ENCODE measurements at places on chromosomes 3 and 15.

- H3K4me3 ChIP-seq = no peak overlapping the region
- peaks cover 9% of the 10 kb centered on the region for H3K4me1 ChIP-seq
- H3K36me3 ChIP-seq = peaks cover 20% of the 10 kb centered on the region
- H3K27me3 ChIP-seq = no peaks in the 10 kb centered on the region
- H3K27ac ChIP-seq = peak overlapping the region; percentile 4
- DNase-seq = no peak
Measured at GRCh38 chr15:39589815-39590644, 9.2 kb downstream of the THBS1 start.

- H3K4me1 ChIP-seq = no peaks in the 10 kb centered on the region
- H3K27me3 ChIP-seq = no peaks in the 10 kb centered on the region
- H3K36me3 ChIP-seq = peaks cover 14% of the 10 kb centered on the region
- no peak for DNase-seq
- no peak overlapping the region for H3K4me3 ChIP-seq
Measured at GRCh38 chr3:183958226-183958625, 59.5 kb downstream of the ABCC5 start.

DNA sequence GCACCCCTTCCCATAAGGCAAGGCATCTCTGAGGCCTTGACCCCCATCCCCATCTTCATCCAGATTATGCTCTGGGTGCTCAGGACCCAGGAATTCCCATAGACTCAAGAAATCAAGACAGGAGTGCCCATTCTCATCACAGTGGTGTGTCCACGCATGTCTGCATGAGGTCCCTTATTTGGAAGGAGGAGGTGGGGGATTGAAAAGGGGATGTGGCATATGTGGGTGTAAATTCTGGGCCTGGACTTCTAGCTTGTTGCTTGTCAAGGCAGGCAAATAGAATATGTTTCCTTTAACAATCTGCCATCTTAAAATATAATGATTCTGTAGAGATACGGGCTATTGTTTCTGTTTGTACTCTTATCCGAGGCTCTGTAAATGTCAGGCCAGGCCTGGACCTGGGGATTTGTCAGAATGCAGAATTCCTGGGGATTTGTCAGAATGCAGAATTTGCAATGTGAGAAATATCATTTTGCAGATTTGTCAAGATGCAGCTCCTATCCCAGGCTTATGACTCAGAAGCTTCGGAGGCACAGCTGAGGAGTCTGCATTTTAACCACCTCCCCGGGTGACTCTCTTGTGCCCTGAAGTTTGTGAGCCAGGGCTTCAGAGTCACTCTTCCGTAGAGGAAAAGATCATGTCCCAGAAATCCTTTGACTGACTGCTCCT is 157.8 kb downstream of the SV2B start:
- H3K27ac ChIP-seq = no peak overlapping the region
- DNase-seq = no peak
- H3K36me3 ChIP-seq = no peaks in the 10 kb centered on the region

GRCh38 chr3:169573148-169573547 is 90.4 kb downstream of the MECOM start:
- no peaks in the 10 kb centered on the region for H3K27me3 ChIP-seq
- H3K36me3 ChIP-seq = no peaks in the 10 kb centered on the region
- no peak overlapping the region for H3K4me3 ChIP-seq

GRCh38 chr15:85753261-85753660 is 41.5 kb downstream of the KLHL25 start:
- H3K4me3 ChIP-seq = no peak overlapping the region
- DNase-seq = no peak
- H3K27me3 ChIP-seq = no peaks in the 10 kb centered on the region
- no peaks in the 10 kb centered on the region for H3K36me3 ChIP-seq
- peaks cover 25% of the 10 kb centered on the region for H3K4me1 ChIP-seq

- no peaks in the 10 kb centered on the region for H3K4me1 ChIP-seq
- H3K27me3 ChIP-seq = no peaks in the 10 kb centered on the region
- H3K27ac ChIP-seq = no peak overlapping the region
- H3K4me3 ChIP-seq = no peak overlapping the region
- no peak for DNase-seq
Measured at GRCh38 chr3:149234671-149235245, 13.1 kb upstream of the CP start.

DNA sequence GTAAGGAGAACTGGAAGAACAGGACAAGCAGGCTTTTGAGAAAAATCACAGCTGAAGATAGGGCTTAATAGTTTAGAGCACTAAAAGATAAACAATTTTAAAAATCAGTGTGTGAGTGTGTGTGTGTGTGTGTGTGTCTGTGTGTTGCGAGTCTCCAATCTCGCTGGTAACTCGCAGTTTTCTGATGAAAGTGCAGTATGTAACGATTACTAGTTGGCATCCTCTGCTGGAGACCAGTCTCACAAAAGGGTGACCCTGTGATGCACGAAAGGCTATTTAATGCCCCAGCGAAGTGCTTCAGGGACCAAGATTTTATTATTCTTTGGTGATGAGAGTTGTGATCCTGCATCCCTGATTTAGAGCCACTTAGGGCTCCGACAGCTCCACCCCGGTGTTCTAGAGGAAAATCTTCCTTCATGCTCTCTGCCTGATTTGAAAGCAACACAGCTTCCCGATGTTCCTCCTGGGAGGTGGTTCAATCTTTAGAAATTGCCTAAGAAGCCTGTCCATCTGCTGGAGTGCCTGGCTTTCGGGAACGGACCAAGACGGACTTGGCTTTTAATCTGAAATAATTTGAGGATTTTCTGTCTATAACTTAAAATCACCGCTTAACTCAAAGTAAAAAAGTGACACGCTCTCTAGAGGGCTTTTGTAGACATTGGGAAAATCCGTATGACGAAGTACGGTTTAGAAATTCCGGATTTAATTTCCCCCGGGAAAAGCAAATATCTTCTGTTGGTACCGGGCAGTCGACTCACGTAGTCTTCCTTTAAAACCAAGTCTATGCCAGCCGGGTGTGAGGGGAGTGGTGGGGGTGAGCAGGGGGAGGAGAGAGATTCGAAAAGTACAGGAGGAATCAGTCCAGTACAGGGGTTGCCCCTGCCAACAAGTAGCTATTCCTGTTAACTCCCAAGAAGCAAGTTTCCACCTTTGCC is 1.1 kb upstream of the ALCAM start:
- no peaks in the 10 kb centered on the region for H3K36me3 ChIP-seq
- no peaks in the 10 kb centered on the region for H3K4me1 ChIP-seq
- no peaks in the 10 kb centered on the region for H3K27me3 ChIP-seq
- H3K27ac ChIP-seq = peak overlapping the region; percentile 92
- H3K4me3 ChIP-seq = peak overlapping the region; percentile 71

- no peak overlapping the region for H3K27ac ChIP-seq
- H3K4me3 ChIP-seq = no peak overlapping the region
- no peaks in the 10 kb centered on the region for H3K4me1 ChIP-seq
- no peak for DNase-seq
Measured at GRCh38 chr3:24604215-24604614, 109.6 kb upstream of the THRB start.

DNA sequence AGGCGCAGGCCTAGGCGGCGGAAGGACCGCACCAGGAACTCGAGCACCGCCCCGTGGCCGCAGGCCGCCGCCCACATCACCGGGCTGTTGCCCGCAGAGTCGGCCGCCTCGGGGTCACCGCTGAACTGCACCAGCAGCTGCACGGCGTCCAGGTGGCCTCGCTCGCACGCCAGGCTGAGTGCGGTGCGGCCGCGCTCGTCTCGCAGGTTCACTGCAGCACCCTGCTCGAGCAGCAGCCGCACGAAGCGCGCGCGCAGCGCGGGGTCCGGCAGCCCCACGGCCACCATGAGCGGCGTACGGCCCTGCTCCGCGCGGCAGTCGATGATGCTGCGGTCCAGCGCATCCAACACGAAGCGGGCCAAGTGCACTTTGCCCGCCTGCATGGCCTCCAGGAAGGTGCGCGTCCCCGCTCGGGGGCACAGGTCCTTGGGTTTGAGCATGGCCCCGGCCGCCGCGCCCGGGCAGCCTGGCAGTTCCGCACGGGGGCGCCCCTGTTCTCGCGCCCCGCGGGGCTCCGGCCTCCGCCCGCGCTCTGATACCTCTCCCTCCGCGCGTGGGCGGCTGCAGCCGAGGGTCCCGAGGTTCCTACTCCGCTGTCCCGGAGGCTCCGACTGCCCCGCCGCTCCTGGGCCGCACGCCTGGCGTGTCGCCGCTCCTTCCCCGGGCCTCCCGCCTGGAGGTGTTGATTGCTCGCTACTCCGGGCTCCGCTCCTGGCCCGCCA is 556 bp downstream of the ANKRD63 start:
- no peak for DNase-seq
- no peaks in the 10 kb centered on the region for H3K36me3 ChIP-seq
- H3K4me1 ChIP-seq = peaks cover 25% of the 10 kb centered on the region
- no peak overlapping the region for H3K27ac ChIP-seq

- no peak for DNase-seq
- H3K4me1 ChIP-seq = no peaks in the 10 kb centered on the region
- H3K36me3 ChIP-seq = no peaks in the 10 kb centered on the region
- H3K27ac ChIP-seq = no peak overlapping the region
- H3K27me3 ChIP-seq = no peaks in the 10 kb centered on the region
- H3K4me3 ChIP-seq = no peak overlapping the region
Measured at GRCh38 chr15:27585041-27585640, 514.0 kb downstream of the OCA2 start.

DNA sequence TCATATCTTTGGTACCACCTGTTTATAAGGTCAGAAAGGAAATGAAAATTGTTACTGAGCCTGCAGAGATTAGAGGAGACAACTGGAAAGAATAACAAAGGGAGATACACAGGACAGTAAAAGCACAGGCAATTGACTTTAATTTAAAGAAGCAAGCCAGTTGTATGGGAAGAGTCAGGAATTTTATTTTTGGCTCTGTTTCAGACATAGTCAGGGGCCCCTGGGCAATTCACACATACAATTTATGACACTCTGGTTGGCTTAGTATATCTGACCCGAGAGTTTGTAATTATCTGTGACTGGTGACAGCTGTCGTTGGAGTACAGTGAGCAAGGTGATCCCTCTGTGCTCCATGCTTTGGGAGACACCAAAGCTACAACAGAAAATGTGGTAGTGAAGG is 591.9 kb upstream of the NECTIN3 start:
- H3K36me3 ChIP-seq = no peaks in the 10 kb centered on the region
- no peak for DNase-seq
- H3K4me1 ChIP-seq = no peaks in the 10 kb centered on the region
- no peaks in the 10 kb centered on the region for H3K27me3 ChIP-seq
- H3K4me3 ChIP-seq = no peak overlapping the region

- H3K27me3 ChIP-seq = no peaks in the 10 kb centered on the region
- no peaks in the 10 kb centered on the region for H3K4me1 ChIP-seq
- H3K36me3 ChIP-seq = no peaks in the 10 kb centered on the region
- peak overlapping the region; percentile 83 for H3K27ac ChIP-seq
Measured at GRCh38 chr15:67946701-67947100, 106.9 kb upstream of the RNU6-1 start.

DNA sequence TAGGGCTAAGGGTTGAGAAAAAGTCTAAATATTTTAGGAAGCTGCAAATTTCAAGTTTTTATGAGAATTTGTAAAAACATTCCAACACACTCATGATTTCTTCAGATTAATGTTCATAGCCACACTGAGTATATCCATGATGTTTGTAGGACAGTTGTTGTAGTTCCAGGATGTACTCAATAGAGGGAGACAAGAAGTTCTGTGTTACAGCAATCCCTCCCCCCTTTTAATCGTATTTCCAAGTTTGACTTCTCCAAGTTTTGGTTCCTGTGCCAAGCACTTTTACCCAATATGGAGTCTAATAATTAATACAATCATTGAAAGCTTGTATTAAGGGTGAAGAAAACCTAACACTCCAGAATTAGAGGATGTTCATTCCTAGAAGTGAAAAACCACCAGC is 143.4 kb downstream of the FEZF2 start:
- no peaks in the 10 kb centered on the region for H3K4me1 ChIP-seq
- no peak overlapping the region for H3K27ac ChIP-seq
- H3K36me3 ChIP-seq = no peaks in the 10 kb centered on the region
- H3K27me3 ChIP-seq = no peaks in the 10 kb centered on the region
- DNase-seq = no peak

- no peak for DNase-seq
- no peak overlapping the region for H3K27ac ChIP-seq
- H3K36me3 ChIP-seq = no peaks in the 10 kb centered on the region
- H3K27me3 ChIP-seq = no peaks in the 10 kb centered on the region
- no peaks in the 10 kb centered on the region for H3K4me1 ChIP-seq
Measured at GRCh38 chr15:62985768-62986167, 56.8 kb upstream of the TPM1 start.

DNA sequence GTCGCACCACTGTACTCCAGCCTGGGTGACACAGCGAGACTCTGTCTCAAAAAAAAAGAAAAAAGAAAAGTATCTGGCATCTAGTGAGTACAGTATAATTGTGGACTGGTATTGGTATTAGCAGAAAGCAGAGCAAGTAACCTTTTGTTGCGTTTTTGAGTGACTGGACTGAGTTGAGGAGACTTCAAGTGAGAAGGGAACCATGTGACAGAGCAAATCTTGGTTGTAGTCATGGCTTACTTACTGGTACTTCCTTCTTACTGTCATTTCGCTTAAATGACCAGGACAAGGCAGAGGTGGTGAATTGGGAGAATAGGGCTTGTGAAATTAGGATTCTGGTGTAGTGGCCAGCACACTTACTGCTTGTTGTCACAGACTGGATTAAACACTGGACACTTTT is 20.6 kb downstream of the RTF1 start:
- no peaks in the 10 kb centered on the region for H3K36me3 ChIP-seq
- H3K27me3 ChIP-seq = no peaks in the 10 kb centered on the region
- H3K4me3 ChIP-seq = no peak overlapping the region

GRCh38 chr3:86629511-86629910 is 361.4 kb downstream of the VGLL3 start:
- H3K4me1 ChIP-seq = no peaks in the 10 kb centered on the region
- no peaks in the 10 kb centered on the region for H3K36me3 ChIP-seq
- H3K27me3 ChIP-seq = no peaks in the 10 kb centered on the region

DNA sequence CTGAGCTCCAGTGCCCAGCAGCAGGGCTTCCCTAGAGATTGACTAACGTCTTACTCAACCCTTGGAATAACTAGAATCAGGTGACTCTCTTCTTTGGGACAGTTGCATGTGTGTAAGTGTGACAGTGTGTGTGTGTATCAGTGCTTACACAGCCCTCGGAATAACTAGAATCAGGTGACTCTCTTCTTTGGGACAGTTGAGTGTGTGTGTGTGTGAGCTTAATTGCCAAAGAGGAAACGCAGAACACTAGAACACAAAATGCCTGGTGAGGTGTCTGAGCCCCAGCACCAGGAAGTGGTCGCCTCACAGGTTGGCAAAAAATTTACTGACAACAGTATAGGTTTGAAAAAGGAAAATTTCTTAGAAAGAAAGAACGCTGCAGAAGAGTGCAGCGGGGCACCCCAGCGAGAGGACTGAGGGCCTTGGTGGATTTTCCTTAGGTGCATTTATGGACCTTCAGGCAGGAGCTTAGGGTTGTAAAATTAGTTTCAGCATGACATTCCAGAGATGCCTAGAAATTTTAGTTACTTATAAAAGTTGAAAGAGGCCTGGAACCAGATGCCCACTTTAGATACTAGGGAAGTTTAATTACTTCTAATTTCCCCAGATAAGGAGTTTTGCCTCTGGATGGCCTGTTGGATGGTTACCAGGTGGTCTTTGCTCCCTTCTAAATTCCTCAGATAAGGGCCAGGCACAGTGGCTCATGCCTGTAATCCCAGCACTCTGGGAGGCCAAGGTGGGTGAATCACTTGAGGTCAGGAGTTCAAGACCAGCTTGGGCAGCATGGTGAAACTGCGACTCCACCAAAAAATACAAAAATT is 3.7 kb upstream of the WDR82 start:
- H3K27ac ChIP-seq = no peak overlapping the region
- peaks cover 19% of the 10 kb centered on the region for H3K36me3 ChIP-seq
- peaks cover 22% of the 10 kb centered on the region for H3K4me1 ChIP-seq
- no peak overlapping the region for H3K4me3 ChIP-seq
- no peak for DNase-seq
- H3K27me3 ChIP-seq = no peaks in the 10 kb centered on the region

GRCh38 chr3:11661827-11662226 is 18.1 kb upstream of the VGLL4 start:
- H3K36me3 ChIP-seq = no peaks in the 10 kb centered on the region
- H3K27ac ChIP-seq = no peak overlapping the region
- H3K4me1 ChIP-seq = peaks cover 16% of the 10 kb centered on the region
